Endothelial cell of umbilical vein (primary cell): ENCODE measurements at places on chromosomes 12 and 14. TPM values are rescaled to one million over a fixed set of nuclear protein-coding genes. Genes with fewer than 3 reads are reported as not detected.

DNA sequence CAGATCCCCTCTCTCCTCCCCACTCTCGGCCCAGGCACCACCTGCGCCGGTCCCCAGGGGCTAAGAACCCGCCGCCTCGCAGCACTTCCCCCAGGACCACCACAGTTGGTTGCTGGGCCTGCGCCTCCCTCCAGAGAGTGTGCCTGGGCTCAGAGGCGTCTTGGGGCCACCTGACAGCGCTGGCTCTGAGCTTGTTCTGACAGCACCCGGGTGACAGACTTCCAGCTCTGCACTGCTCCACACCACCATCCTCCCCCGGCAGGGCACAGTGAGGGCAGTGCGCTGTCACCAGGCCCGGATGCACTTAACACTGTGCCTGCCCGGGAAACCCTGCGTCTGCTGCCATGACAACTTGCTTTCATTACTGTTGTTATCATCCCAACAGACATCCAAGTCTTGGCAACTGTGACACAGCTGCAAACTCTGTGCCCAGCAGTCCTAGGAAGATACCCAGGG is 6.6 kb downstream of the BRF1 start:
- peak; percentile 89 for DNase-seq

Gene TTC9
- total RNA-seq, result 0.09 TPM in 1 of 2 replicates, not detected in the other

Gene B4GALNT3
- not detected in 2 replicates for total RNA-seq

Gene CCDC177
- not detected in 2 replicates for total RNA-seq

Gene KRT6C
- total RNA-seq, result not detected in 2 replicates

GRCh38 chr12:106790020-106790419 is 15.5 kb downstream of the RIC8B start:
- DNase-seq, result no peak

Gene TRPV4
- 8.8 and 12.3 TPM in 2 replicates for total RNA-seq

- DNase-seq, result no peak
These were observed 177.9 kb downstream of the ETV6 start for GRCh38 chr12:11827091-11828061.

Gene ADCY4
- 84.0 and 87.0 TPM in 2 replicates for total RNA-seq

DNA sequence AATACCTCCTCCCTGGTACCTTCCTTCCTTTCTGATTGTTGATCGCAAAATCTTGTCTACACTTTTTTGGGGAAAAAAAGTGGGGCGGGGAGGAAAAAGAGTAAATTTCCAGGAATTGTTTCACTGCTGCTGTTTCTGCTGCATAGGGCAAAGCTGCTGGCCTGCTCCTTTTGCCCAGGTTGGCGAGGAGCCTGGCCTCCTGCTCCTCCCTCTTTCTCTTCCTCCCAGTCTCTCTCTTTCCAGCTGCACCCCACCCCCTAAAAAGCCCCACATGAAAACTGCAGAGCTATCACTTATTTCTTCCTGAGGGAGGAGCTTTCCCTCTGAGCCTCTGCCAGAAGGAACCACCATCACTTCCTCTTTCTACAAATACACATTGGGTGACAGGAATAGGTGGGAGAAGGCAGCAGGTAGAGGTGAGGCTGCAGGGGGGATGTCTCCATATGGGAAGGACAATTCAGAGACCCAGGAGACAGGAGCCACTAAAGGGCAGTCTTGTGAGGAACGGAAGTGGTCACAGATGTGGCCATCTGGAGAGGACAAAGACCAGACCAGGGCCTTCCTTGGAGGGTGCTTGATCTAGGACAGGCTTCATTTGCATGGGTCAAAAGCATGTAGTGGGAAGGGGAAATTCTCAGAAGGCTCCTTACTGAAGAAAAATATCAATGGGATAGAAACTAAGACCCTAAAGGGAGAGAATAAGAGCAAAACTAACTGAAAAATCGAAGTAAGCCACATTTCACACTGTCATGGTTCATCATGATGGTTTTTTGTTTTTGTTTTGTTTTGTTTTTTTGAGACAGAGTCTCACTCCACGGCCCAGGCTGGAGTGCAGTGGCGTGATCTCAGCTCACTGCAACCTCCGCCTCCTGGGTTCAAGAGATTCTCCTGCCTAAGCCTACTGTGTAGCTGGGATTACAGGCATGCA is 14.8 kb downstream of the ZBTB39 start:
- DNase-seq, result peak; percentile 77

GRCh38 chr14:81120501-81120900 is 100.3 kb downstream of the GTF2A1 start:
- no peak for DNase-seq

DNA sequence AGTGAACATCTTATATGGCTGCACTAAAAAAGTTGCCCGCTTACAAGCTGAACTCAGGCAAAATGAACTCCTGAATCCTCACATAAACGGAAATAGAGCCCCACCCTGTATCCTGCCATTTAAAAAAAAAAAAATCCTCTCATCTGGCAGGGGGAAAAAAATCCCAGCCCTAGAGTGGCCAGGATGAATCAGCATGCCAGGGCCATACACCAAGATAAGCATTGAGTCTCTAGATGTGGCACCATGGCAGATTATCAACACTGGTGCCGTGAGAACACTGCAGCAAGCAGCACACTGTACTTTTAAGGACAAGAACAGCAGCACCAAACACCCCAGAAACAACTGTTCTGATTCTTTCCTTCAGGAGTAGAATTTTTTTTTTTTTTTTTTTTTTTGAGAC is 65.5 kb downstream of the RASSF3 start:
- DNase-seq, result peak; percentile 80

- no peak for DNase-seq
These were observed 44.7 kb downstream of the DCAF4 start for GRCh38 chr14:72970824-72971434.

Gene KLHDC1
- total RNA-seq, result 1.2 and 1.6 TPM in 2 replicates

DNA sequence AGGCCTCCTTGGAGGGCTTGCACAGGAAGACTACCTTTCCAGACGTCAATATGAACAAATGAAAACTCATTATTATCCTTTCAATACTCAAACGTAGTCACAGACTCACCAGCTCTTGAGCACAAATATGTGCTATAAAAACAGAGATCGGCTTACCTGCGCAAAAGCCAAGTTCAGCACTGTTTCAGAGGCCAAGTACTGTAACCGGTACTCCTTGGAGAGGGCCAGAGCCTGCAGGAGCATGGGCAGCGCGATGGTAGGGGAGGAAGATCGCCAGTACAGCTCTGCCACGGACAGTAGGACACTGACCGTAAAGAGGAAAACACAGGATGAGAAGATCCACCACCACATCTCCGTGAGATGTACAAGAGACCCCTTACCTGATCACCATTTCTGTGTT is 21.6 kb upstream of the CAMKK2 start:
- no peak for DNase-seq

Gene BEGAIN
- 0.46 and 0.49 TPM in 2 replicates for total RNA-seq

Gene CRY1
- 21.0 and 24.1 TPM in 2 replicates for total RNA-seq

Gene ABCB9
- 12.0 and 16.9 TPM in 2 replicates for total RNA-seq

Gene CLMN
- 8.4 and 9.6 TPM in 2 replicates for total RNA-seq

Gene PAPOLA
- total RNA-seq, result 164 and 184 TPM in 2 replicates

GRCh38 chr12:119378903-119379302 is 44.4 kb downstream of the CCDC60 start:
- DNase-seq, result no peak

Gene TMEM253
- total RNA-seq, result not detected in 2 replicates

Gene SMAGP
- 26.2 and 29.1 TPM in 2 replicates for total RNA-seq

GRCh38 chr14:64926398-64926995 is 12.2 kb downstream of the CHURC1 start:
- no peak for DNase-seq

DNA sequence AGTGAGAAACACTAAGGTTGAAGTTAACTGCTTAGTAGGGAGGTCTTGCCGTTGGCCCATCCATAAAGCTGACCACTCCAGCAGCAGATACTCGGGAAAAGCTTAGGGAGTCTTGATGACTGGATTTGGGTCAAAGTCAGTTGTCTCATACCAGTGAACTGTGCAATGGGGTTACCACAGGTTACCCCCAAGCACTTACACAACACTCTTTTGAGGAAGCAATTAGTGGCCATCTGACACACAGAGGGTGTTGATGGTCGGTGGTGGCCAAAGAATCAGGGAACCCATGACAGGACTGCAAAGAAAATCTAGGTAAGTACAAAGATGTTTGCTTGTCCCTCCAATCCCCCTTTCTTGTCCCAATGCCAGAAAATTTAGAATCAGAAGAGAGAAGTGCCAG is 410.2 kb downstream of the APAF1 start:
- no peak for DNase-seq

GRCh38 chr14:99986396-99986795 is 78.8 kb upstream of the EVL start:
- no peak for DNase-seq

- DNase-seq, result no peak
These were observed 175.8 kb upstream of the HMGA2 start for GRCh38 chr12:65648461-65648860.

DNA sequence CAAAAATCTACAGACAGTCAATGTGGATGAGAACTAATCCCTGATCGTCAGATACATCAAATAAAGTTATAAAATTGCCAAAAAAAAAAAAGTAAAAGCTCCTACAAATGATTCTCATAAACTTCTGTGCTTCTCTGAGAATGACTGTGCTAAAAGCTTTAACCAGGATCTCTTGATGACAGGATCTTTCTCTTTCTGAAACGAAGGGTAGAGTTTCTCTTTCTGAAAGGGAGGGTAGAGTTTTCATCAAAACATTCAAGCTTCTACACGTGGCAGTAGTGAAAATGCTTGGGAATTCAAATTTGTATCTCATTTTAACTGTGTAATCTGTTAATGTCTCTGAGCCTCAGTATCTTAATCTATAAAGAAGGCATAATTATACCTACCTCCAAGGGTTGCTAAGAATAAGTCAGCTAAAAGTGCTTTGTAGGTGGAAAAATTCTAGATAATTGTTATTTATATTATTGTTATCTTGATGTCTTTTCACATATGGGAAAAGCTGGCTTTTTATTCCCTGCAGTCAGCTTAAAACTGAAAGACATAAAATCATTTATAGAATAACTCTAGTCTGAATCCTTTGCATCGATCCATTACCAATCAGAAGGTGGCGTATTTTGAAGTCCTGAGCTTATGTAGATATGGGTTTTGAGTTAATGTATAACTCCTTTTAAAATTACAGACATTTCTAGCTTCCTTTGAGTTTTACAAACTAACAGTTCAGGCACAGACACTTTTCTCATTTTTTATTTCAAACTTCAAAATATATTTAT is 157.4 kb downstream of the DACT1 start:
- DNase-seq, result no peak

Gene SVOP
- total RNA-seq, result not detected in 2 replicates

DNA sequence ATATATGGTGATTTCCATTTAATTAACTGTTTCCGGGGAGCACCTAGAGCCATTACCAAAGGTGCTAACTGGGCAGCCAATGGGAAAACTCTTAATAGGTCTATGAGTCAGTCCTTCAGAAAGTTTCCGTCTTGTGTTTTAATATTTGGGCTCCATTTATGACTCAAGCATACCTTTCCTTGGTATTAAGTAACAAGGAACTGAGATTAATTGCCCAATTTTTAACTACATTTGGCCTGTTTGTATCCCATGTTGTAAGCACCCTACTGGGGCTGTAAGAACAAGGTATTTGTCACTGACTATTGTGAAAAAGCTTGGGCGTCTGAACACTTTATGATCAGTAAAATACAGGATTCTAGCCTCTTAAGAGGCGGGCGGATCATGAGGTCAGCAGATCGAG is 62.8 kb upstream of the FOXN3 start:
- no peak for DNase-seq

GRCh38 chr12:56766535-56766934 is 3.4 kb downstream of the HSD17B6 start:
- no peak for DNase-seq

GRCh38 chr14:54257424-54257823 is 139.4 kb upstream of the CDKN3 start:
- DNase-seq, result no peak

DNA sequence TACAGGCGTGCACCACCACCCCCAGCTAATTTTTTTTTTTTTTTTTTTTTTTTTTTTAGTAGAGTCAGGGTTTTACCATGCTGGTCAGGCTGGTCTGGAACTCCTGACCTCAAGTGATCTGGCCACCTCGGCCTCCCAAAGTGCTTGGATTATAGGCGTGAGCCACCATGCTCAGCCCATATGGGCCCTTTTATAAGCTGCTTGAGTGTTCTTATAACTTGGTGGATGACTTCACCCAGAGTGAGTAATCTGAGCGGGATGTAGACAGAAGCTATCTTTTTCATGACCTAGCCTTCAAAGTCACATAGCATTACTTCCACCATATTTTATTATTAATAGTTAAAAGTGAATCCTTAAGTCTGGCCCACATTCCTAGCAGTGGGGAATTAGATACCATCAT is 16.4 kb downstream of the BBOF1 start:
- no peak for DNase-seq

- DNase-seq, result no peak
These were observed 10.8 kb downstream of the TRPV4 start for GRCh38 chr12:109822416-109822815.

DNA sequence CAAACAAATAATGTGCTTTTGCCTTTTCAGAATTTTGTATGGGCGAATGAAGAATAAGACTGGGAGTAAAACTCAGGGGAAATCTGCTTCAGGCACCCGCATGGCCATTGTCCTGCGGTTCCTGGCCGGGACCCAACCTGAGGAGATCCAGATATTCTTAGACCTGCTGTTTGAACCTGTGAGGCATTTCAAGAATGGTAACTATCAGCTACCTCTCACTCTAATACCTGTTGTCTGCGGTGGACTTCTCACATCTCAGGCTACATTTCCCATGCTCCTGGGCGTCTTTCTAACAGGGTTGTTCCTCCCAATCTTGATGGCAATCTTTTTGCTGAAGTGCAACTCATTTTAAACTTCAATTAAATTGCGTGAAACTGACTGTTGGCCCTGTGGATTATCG is 47.1 kb downstream of the UTP20 start:
- DNase-seq, result no peak

DNA sequence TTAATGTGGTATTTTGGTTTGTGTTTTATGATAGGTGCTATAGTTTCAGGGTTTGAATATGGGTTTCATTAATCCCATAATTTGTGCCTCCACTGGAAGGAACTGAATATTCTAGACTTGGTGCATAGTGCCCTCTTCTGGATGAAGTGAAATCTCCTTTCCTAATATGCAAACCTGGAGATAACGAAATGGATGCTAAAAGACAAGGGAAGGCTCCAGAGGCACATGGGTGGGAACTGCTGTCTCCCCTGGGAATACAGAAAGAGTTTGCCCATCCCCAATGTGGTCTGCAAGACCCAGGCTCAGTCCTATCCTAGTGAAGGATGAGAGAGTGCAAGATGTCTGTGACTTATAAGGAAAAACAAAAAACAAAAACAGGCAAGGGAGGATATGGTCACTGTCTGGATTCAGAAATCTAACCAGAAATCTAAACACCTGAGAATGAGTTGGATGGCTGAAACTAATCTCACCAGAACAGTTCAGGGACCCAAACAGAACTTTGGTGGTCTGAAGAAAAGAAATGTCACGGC is 142.3 kb upstream of the TMPO start:
- peak; percentile 61 for DNase-seq

GRCh38 chr12:46490635-46491034 is 118.1 kb upstream of the SLC38A2 start:
- peak; percentile 20 for DNase-seq

Gene KRT82
- total RNA-seq, result not detected in 2 replicates

Gene DCAF5
- total RNA-seq, result 35.3 and 37.9 TPM in 2 replicates

GRCh38 chr14:55975281-55975910 is 142.8 kb upstream of the PELI2 start:
- DNase-seq, result no peak

Gene TSPAN19
- total RNA-seq, result not detected in 2 replicates
